Activated CD4-positive, alpha-beta T cell treated with anti-CD3 and anti-CD28 coated beads, Interleukin-2, amount 50 U/mL, for 48 hours (primary cell): ENCODE measurements at places on chromosomes 5 and 9.

DNA sequence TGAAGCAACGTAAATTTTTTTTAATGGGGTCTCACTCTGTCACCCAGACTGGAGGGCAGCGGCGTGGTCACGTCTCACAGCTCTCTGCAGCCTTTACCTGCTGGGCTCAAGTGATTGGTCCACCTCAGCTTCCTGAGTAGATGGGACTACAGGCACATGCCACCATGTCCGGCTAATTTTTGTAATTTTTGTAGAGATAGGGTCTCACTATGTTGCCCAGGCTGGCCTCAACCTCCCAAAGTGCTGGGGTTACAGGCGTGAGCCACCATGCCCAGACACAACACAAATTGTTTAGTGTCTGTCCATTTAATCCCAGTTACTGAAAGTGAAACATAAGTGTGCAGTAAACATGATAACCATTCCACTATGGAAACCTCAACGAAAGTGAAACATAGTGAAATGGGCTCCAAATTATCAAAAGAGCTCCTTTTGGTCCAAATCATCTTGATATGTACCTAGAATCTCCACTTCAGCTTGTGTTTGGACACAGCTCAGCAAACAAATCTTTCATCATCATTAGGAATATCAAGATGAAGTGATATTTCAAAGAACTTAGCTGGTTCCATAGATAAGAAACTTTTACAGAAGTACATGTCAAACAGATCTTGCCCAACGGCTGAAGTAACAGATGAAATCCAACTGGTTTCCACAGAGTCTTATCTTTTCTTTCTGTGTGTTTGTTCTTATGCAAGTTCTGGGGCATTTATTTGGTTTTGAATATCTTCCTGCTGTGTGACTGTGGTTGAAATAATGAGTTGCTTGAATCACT, 41.2 kb upstream of the PLPP1 start:
- no peak for DNase-seq

DNA sequence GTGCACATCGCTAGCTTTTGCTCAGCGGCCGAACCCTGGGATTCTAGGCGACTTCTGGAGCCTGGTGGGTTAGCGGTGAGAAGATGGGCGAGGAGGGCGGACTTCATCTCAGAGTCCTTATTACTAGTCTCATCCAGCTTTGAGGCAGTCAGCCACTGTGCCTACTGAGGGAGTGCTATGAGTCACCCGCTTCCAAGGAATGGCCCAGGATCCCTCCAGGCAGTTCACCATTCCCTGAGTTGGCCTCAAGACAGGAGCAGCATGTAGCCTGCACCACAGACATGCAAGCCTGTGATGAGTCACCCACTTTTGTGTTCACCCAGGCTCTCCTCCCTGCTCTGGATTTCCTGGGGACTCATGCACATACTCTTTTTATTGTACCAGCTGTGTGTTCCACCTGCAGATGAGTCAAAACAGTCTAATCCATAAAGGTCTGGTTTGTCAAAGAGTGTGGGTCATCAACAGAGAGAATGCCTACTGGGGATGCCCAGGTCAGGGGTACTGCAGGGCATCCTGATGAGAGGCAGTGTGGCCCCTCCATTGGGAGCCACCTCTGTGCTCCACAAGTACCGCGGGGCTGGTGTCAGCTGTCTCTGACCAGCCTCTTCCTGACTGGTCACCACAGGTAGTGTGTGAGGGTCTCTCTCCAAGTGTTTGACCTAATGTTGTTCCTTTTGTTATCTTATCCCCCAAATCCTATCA, 20.2 kb downstream of the SLC22A5 start:
- peak; percentile 40 for DNase-seq

DNA sequence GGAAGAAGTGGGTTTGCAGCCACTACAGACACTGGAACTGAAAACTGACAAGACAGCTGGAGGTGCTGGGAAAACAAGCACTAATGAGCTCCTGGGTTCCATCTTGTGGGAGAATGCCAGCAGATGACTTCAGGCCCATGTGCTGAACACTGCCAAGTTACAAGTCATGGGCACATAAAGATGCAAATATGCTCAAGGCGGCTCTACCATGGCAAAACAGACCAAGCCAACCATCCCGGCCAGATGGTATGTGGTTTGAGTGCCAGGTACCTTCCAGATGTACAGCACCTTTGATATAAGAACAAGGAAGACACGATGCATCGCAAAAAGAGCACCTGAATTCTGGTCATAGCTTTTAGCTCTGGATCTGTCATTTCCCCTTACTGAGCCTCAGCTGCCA, 19.9 kb downstream of the TNFSF8 start:
- DNase-seq, result no peak

DNA sequence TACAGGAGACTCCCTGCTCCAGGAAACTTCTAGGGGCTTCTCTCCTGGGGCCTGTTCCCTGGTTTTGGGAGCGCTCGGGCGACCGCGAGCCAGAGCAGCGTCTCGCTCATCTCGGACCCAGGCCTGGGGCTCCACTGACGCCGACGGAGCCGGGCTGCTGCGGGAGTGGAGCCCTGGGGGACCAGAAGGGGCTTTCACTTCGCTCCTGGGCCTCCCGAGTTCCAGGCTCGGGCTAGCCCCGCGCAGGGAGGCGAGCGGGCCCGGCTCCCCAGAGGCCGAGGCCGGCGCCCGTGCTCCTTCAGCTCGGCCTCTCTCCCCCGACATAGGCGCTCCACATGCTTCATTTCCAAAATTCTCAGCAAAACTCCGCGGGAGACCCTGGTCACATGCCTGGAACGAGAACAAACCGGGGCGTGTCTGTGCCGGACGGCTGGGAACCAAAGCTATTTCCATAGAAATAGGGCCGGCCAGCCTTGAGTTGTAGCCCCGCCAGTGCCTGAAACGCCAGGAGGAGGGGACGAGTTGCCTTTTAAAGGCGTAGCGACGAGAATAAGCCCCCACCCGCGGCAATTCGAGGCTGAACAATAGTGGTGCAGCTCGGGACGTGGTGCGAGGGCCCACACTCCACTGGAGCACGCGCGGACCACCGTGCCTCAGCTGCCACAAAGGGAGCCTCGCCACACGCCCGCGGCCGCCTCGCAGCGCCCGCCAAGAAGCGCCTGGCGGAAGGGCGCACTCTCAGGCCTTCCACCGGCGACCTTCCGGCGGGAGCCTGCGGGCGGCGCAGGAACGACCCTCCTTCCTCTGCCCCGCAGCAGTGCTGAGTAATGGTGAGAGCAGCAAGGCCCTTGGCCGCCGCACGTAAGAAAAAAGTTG, 1.1 kb upstream of the G3BP1 start:
- DNase-seq, result no peak

DNA sequence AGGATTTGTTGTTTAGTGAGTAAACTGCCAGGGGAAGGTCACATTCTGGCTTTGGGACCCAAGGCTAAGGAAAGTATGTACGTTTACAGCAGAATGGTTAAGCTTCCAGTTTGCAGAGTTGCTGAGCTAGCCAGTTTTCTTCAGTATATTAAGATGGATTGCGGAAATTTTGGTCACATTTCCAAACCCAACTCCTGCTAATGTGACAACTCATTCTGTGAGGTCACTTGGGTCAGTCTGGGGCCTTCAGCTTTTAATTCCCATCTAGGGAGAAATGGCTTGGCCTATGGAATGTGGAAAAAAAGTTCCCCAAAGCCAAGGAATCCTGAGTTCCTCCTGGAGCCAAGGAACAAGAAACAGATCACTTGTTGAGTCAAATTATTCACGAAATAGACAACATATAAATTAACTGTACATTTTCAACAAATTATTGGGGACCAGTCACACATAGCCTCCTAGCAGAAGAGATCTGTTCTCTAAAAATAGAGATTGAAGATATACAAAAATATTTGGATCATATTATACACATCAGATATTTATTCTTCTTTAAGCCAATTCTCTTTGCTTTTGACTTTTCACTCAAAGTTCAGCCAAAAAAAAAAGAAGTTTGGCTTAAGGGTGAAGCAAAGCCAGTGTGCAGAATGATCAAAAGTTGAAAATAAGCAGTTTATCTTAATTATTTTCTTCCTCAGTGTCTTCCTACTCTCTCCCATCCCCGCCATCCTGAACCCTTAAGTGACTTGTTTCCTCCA, 8.8 kb downstream of the KCNV2 start:
- no peak for DNase-seq

DNA sequence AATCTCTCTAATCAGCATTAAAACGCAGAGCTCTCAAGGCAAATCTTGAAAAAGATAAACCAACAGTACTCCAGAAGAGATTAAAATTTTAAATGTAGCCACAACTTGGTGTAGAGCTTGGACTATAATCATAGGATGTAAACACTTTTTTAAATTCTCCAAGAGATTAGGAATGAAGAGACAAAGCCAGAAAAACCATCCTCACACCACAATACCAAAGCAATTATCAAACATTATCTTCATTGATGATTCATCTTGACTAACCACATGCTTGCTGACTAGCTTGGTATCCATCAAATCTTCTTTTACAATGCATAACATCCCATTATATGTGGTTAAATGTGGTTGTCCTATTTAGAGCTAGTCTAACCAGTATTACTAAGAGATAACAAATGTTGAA, 815.1 kb downstream of the TLE1 start:
- DNase-seq, result no peak

GRCh38 chr9:69283003-69283402, 42.0 kb upstream of the ENTREP1 start:
- DNase-seq, result no peak

DNA sequence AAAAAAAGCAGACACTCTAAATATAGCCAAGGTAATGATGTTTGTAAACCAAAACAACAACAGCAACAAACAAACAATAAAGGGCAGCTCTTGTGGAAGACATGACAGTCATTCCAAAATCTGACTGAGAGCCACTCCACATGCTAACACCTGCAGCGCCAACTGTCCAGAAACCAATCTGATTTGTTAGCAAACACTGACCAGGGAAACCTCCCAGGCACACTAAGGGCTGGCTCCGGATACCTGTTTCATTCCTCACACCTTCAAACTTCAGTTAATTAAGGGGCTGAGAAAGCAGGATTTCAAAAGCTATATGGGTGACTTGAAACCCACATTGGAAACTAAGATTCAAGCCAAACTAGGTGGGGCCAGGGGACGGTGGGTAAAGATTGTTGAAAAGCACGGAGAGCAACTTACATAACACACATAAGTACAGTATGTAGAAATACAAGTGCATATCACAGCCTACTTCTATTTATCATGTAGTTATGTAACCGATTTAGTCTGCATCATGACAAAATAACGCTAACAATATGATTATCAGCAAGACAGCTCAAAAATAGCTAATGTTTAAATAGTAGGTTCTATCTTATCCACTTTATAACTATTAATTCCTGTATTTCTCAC, 203.6 kb downstream of the SEMA5A start:
- no peak for DNase-seq

- DNase-seq, result no peak
Observed at GRCh38 chr9:22423566-22423965, 23.1 kb upstream of the DMRTA1 start.

GRCh38 chr5:54476682-54477081, 21.2 kb downstream of the HSPB3 start:
- no peak for DNase-seq

GRCh38 chr5:101897914-101898313, 398.2 kb downstream of the SLCO4C1 start:
- no peak for DNase-seq

- DNase-seq, result no peak
Observed at GRCh38 chr5:142375944-142376411, 51.2 kb upstream of the SPRY4 start.

GRCh38 chr5:56917534-56917933, 8.1 kb downstream of the SETD9 start:
- no peak for DNase-seq

- no peak for DNase-seq
Observed at GRCh38 chr9:36902861-36903524, 131.1 kb downstream of the PAX5 start.

DNA sequence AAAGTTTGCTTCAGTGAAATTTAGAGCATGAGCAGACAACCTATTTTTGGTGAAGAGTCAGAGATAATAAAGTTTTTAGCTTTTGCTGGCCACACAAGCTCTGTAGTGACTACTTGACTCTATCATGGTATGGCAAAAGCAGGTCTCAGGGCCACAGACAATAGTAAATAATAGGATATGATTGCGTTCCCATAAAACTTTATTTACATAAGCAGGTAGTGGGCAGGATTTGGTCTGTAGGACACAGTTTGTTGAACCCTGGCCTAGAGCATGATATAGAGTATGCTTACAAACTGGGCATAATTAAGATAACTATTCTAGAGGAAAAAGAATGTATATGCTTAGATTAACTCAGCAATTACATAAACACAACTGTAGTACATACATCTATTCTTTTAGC, 30.1 kb downstream of the ITGA1 start:
- DNase-seq, result no peak

- DNase-seq, result no peak
Observed at GRCh38 chr5:56270058-56270457, 36.9 kb upstream of the ANKRD55 start.
